ENCODE measurements at places on chromosomes 11 and 22.
A peak's percentile ranks its signal among the peaks of the same experiment; 100 is the strongest.

DNA sequence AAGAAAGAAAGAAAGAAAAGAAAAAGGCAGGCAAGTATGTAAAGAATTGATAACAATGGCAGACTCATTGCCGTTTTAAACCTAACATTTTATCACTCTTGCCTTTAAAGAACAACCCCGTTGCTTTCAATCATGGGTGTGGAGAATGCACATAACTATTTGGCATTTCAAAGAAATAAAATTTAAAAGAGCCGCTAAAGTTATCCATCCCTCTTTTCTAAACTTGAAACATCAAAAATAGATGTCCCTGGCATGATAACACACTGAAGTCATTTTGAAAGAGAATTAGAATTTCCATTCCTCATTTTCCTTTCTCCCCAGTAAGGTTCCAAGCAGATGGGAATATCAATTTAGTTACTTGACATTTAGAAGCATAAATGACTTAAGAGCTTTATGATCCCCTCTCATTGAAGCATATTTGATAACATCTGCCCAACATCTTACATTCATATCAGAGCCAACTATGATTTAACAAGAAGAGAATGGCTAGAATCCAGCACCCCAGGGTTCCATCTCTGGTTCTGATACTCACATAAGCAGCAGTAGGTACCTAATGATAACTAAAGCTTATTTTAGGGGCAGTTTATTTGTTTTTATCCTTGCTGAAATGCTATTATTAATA, 529.6 kb upstream of the LRRC4C start:
- no peak for DNase-seq

DNA sequence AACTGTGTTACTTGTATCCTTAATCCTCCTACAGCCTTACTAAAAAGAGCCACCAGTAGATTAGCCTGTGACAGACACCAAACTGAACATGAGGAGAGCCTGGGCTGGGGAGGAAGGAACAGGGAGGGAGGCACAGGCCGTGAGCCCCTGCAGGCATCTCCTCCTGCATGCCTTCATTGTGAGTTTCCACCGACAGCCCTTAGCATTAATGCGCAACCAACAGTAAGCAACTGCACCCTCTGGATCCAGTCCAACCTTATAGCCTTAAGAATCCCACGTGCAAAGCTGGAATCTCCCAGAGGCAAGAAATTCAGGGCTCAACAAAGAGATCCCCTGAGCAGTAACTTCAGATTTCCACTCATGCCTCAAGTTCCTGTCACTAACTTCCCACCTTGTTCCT, 84.6 kb downstream of the ETS1 start:
- DNase-seq: peak; percentile 93

GRCh38 chr11:120102864-120103122, 35.1 kb downstream of the TRIM29 start:
- no peak for DNase-seq

- DNase-seq: no peak
Observed at GRCh38 chr11:132057266-132057665, 686.9 kb downstream of the NTM start.

DNA sequence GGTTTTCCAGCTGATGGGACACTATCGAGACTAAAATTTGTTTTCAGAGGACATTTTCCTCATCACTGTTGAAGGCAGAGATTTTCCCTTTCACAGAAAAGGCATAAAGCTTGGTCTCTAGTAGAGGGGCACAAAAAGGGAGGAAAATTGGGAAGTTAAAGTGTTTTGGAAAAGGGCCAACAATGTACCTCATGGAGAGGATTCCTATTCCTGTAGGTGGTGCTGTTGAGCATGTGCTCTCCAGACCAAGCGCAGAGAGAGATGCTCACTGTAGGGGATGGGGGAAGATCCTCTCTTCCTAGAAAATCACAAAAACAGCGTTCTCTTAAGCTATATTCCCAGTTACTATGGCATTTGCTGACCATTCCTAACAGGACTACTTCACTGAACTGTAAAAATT, 44.9 kb downstream of the OR4C46 start:
- no peak for DNase-seq

GRCh38 chr22:33007485-33007884, 50.7 kb downstream of the SYN3 start:
- DNase-seq: no peak

DNA sequence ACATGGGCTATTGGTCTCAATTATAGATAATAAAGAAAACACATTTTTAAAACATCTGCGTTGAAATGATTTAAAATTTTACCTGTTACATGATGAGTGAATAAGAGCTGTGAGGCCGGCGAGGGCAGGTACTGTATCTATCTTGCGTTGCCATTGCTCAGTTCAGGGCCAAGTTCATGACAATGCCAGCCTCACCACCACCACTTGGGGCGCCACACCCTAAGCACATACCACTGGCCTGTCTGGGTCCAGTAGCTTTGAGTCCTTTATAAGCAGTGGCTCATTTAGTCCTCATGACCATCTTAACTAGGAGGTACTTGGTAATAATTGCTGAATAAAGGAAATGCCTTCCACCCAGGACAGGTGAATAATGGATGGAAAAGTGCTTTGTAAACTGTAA, 14.5 kb upstream of the MB start:
- peak; percentile 69 for DNase-seq

DNA sequence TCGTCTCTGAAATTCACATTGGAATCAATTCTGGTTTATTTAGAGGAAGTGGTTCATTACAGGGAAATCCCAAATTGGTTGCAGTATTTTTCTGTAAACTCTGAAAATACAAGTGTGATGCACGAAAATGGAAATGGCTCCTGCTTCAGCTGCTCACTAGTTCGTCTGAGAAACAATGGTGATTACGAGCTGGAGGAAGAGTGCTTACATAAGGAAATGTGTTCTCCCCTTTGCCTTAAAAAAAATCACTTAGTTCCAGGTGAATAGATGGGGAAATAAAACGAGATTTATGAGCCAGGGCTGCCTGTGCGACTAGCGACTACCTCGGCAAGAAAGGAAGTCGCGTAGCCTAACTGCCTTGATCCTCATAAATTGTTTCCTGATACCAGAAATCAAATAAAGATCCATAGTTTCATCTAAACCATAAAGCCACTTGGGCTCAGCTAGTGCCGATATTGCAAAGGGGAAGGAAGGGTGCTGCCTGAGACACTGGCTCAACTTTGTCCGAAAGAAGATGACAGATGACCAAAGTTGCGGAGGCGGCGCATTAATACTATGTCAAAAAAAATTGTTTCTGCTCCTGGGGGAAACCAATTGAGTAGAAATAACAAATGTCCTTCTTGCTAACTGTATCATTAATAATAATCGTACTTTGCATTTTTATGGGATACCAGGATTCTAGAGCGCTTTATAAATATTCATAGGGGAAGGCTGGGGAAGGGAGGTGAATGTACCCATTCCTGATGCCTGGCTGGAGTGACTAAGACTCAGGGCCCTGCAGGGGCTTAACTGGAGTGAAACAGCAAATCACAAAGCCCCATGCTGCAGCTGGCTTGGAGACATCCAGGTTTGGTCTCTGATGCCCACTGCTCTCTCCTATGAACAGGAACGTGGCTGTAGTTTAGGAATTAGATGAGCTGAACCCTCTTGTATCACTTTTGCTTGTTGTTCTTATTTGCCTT, 185.7 kb downstream of the BLID start:
- DNase-seq: no peak

DNA sequence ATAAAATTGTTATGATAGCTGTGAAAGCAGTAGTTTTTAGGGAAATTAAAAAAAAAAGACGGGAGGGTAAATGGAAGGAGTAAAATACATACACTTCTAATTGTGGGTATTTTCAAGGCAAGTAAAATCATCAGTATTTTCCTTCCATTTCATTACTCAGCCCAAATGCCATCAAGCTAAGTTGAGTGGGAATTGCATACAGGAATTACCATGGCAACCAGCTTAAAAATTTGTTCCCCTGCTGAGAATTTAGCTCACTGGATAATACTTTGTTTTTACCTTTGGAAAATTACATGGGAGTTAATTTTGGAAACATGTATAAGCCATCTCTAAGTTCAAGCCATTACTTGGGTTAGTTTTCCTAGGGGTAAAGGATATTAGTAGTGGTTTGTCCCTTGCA, 1873.4 kb downstream of the LRRC4C start:
- DNase-seq: no peak

DNA sequence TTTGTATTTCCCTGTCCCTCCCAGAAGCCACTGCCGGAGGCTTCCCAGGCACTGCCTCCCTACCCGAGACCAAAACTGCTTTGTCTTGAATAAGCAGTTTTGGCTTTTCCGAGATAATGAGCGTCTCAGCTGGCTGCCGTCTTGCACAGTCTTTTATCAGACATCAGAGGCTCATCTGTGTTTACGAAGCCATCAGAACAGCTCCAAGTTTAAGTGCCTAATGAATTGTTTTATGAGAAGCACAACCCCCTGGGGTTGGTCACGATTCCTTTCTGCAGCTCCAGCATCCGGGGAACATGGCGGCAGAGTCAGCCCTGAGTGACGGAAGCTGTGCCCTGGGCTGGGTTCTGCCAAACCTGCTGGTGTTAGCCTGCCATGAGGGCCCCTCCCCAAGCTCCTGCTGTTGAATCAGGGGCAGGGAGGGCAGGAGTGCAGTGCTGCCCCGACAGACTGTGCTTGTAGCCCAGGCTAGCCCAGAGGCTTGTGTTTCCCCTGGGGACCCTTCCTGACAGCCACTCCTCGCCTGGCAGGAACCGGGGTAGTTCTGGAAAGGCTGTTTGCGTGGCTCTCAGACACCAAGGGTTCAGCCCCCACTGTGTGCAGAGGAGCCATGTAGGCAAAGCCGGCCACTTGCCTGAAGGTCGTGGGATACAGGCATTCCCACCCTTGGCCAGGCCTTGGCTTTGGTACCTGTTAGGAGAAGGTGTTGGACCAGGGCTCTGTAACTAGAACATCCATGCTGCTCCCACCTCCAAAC, 96.1 kb downstream of the MORC2 start:
- DNase-seq: no peak

DNA sequence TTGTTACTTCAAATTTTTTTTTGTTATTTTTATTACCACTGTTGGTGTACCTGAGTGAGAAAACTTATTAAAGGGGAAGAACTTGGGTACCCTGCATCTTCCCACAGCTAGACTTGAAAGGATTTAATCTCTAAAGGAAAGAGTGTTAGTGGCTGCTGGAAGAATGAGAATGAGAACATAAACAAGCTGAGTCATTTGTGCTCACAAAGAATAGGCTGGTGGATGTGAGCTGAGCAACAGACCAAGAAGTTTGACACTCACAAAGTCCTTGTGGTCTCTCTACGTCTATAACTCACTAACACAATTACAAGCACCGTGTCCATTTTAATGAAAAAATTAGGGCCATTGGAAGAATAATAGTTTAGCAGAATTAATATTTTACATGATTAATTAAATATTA, 217.6 kb upstream of the ANO5 start:
- DNase-seq: no peak

GRCh38 chr11:112477152-112477551, 216.5 kb upstream of the PLET1 start:
- peak; percentile 40 for DNase-seq

DNA sequence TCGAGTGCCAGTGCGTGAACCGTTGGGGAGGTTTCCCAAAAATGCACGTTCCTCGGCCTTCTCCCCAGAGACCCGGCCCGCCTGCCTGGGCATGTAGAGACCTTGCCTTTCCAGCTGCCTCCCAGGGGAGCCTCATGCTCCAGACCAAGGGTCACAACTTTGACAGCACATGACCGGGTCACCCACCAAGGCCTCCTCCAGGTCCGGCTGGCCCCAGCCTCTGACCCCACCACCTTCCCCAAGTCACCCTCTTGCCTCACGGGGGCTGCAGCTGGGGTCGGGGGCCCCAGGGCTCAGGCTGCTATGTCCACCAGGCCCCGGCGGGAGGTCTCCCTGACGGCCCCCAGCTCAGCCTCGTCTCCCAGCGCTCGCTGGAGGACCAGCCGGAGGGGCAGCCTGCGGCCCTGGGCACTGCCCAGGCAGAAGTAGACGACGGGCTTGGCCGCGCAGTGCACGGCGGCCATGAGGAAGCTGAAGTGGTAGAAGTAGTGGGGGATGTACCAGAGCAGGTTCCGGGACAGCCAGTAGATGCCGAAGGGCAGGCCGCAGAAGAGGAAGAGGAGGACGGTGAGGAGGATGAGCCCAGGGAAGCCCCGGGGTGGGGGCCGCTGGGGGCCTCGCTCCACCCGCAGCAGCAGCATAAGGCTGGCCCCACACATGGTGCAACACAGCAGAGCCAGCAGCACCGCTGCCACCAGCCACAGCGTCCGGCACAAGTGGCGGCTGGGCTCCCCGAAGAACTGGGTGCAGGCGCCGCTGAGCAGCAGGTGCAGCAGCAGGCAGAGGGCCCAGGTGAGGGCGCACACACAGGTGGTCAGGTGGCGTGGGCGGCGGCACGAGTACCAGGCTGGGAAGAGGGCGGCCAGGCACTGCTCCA, 4.4 kb downstream of the MRGPRE start:
- DNase-seq: no peak

DNA sequence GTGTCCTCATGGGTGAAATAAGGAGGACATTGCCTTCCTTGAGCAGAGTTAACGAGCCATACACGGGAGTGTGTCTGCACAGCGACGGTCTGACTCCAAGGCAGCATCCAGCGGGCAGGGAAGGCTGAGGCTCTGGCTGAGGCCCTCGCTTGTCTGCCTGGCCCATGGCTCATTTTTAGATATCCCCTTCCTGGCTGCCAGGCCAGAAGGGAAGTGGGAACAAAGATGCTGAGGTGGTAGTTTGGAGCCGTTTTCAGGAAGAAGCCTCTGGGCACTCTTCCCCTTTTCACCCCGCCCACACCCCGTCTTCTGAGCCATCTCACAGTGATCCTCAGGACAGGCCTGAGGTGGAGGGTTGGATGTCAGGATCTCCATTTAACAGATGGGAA, 3.0 kb upstream of the SLCO2B1 start:
- DNase-seq: no peak

- DNase-seq: no peak
Observed at GRCh38 chr11:31714840-31715239, 96.3 kb downstream of the PAX6 start.

DNA sequence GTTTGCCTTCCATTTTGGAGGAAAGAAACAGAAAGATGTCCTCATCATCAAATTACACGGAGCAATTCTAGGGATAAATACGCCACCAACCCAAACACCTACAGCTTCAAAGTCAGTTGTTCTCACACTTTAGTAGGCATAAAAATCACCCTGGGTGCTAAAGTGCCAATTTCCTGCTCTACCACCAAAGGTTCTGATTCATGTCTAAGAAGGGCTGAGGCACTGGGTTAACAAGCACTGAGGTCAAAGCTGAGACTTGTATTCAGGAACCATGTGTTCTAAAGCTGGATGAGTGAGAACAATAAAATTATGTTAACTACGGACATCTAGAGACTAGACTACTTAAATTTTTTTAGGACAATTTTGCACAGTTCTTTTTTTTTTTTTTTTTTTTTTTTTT, 127.6 kb downstream of the MPPED2 start:
- DNase-seq: no peak

DNA sequence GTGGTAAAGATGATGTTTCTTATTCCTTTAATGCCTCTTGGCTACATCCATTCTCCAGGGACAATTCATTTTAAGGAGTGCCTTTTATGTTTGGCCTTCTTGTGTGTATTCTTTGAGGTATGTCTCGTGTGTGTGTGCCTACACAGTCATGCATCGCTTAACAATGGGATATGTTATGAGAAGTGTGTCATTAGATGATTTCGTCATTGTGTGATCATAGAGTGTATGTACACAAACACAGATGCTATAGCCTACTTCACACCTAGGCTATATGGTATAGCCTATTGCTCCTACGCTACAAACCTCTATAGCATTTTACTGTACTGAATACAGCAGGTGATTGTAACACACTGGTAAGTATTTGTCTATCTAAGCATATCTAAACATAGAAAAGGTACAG, 23.0 kb downstream of the ZNF202 start:
- DNase-seq: peak; percentile 43

GRCh38 chr11:71447791-71448256, 369 bp downstream of the DHCR7 start:
- peak; percentile 22 for DNase-seq
